ENCODE measurements at places on chromosomes 12 and 14.

DNA sequence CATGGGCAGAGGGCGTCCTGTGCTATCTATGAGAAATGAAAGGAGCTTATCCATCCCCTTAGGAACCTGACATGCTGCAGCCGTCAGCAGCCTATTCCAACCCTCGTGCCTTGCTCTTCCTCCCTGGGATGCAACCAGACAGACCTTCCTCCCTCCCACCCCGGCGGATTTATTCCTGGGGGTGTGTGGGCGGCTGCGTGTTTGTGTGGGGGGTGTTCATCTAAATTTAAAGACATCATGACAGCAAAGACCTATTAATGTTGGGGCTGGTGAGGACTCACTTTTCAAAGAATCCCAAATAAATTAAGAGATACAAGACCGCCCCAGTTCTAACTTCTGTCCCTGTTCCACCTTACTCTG is 52.0 kb downstream of the WSCD2 start:
- DNase-seq, result no peak

DNA sequence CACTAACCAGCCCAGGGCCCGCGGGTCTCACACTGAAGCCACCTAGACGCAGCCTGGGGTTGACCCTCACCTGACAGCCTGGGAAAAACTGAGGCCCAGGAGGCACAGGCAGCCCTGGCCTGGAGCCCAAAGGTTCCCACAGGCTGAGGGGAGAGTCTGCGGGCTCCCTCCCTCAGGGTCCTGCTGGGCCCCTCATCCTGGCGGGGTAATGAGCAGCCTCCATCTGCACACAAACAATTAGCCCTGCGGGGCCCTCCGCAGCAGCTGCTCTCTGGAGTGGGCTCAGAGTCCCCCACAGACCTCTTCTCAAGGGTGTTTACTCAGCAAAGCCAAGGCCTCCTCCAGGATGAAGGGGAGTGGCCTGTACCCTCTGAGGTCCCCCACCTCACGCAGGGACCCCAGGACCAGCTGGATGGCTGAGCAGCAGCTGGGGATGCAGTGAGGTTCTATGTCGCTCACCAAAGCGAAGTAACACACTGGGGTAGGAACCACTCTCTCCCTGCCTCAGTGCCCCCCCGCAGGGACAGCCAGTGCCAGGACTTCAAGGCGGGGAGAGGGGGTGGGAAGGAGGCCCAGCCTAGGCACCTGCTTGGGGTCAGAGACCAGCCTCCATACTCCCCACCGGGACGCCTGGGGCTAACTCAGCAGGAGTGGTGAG is 7.3 kb downstream of the AKT1 start:
- no peak for DNase-seq

DNA sequence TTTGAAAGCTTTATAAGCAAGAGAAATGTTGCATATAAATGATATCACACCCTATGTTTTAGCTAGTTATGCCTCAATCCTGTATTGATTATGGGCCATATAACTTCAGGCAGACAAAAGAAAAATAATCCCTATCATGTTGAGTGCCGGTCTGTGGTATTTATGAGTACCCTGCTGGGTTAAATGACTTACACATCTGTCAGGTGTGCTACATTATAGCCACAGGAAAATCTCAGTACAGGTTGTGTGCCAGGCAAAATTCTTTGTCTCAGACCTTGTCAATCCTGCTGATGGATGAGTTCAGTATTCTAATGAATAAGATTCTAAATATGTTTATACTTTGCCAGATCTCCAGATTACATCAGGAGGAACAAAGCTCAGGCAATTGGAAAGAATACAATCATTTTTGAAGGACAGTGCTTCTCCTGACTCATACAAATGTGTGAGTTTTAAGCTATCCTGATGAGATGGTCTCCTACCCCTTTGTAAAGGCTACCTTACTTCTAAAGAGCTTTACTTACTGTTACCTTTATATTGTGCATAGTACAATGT is 109.8 kb upstream of the FOXG1 start:
- DNase-seq, result no peak

GRCh38 chr12:131950182-131950913 is 606 bp downstream of the EP400 start:
- peak; percentile 58 for DNase-seq

DNA sequence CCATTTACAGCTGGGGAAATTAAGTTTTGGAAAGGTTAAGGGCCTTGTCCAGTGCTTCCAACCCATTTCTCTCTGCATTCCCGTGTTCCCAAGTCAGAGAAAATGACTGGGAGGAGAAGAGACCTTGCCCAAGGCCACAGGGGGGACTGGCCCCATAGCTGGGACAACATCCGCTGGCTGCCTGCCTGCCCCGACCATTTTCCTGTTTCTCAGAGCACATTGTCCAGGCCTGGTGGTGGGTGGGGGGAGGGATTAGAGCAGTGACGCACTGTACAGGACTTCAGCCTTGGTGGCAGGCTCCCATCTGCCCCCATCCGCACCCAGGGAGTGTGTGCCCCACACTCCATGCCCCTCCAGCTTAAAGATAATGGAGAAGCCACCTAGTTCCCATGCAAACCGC is 27.7 kb downstream of the DIO3 start:
- DNase-seq, result no peak

- peak; percentile 43 for DNase-seq
Observed at GRCh38 chr12:128387811-128388422, 120.9 kb downstream of the TMEM132C start.
